ENCODE measurements at places on chromosomes 1 and 21. TPM values are rescaled to one million over a fixed set of nuclear protein-coding genes. Genes with fewer than 3 reads are reported as not detected.

Gene CCDC30
- 1.4 TPM for total RNA-seq

Gene FCRL1
- total RNA-seq, result 0.24 TPM

Gene PLA2G2C
- total RNA-seq, result not detected

Gene ANKRD45
- total RNA-seq, result 0.15 TPM

Gene CD84
- 2.7 TPM for total RNA-seq

Gene TNFSF18
- total RNA-seq, result not detected

Gene LCE1E
- total RNA-seq, result not detected

Gene NPHS2
- not detected for total RNA-seq

Gene C1orf122
- 61.7 TPM for total RNA-seq

Gene CYP4Z1
- not detected for total RNA-seq

Gene MEF2D
- total RNA-seq, result 14.1 TPM

- no peak for DNase-seq
These were observed 183.1 kb downstream of the LMX1A start for GRCh38 chr1:165173409-165173808.

GRCh38 chr1:11858968-11859871 lies 475 bp upstream of the NPPB start:
- DNase-seq, result no peak

- DNase-seq, result no peak
These were observed 241.8 kb upstream of the USP24 start for GRCh38 chr1:55456971-55457370.

- DNase-seq, result no peak
These were observed 8.2 kb downstream of the THRAP3 start for GRCh38 chr1:36232212-36233095.

GRCh38 chr1:248748211-248748610 lies 7.3 kb downstream of the LYPD8 start:
- no peak for DNase-seq

DNA sequence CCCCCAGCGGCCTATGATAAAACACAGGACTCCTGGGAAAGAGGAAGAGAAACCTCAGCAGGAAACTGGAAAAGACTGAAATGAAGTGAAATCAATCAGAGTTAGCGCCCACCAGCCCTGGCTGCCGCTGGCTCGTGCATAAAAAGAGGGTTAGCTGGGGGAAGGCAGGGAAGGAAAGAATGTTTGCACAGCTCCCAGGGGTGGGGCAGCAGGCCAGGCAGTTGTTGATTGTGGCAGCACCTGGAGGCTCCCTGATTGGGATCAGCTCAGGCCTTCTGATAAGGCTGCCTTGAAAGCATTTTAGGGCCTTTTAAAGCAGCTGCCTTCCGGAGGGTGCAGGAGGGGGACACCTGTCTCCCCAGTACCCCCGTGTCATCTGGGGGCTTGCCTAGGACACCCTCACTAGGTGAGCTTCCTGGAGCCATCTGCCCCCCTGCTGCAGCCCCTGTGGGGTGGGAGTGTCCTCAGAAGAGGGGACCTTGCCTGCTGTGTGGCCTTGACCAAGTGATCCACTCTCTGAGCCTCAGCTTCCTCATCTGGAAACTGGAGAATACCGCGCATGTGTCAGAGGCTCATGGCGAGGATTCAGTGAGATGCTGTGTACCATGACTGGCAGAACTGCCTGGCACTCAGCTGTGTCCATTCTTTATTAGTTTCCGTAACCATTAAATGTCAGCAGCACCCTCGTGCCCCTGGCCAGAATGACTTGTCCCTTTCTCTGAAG lies 6.6 kb downstream of the EPHB2 start:
- DNase-seq, result no peak

DNA sequence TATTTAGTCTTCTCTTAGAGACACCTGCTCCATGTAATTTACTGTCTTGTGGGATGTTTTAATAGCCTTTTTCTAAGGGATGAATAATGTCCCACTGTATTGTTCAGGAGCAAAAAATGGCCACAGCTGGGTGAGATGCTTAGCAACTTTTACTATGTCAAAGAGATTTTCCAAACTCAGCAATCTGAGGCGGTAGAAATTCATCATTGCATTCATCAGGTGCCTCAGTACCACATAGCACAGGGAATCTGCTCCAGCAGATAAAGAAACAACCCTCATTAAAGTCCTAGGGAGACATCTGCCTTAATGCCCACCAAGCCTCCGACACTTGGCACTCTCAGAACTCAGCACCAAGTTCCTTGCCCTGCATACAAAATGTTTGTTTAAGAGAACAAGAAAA lies 266.9 kb downstream of the SIPA1L2 start:
- DNase-seq, result no peak

- DNase-seq, result no peak
These were observed 146.8 kb downstream of the PTPRU start for GRCh38 chr1:29382851-29383745.

DNA sequence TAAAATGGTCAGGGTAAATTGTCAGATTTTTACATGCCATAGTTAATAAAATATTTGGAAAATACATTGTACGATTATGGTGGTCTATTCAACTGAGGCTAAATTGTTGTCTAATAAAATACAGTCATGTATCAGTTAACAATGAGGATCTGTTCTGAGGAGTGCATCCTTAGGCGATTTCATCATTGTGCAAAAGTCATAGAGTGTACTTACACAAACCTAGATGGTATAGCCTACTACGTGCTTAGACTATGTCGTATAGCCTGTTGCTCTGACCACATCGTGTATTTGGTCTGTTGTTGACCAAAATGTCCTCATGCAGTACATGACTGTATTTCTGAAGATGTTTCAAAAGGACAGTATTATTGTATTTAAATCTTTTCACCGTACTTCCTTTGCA lies 5.2 kb downstream of the EEIG2 start:
- DNase-seq, result no peak

- no peak for DNase-seq
These were observed 30.9 kb downstream of the SELL start for GRCh38 chr1:169680377-169681019.

DNA sequence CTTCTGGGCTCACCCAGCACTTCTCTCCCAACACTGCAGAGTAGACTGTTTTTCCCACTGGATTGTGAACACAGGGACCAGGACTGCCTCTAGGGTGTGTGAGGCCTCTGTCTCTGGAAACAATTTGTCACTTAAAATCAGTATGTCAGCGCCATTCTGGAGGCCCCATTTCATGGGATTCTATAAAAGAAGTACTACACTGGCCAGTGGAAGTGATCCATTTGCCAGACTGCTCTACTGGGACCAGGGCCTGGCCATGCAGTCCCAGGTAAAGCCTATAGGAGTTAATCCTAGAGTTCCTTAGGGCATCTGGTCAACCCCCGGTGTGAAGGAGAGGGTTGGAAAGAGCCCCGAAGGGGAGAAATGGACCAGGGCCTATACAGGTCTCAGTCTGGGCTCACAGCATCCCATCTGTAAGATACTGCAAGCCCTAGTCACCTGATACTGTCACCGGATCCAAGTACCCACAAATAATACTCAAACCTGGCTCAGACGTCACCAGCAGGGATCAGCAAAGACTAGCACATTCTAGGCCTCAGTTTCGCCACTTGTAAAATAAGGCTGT lies 245.0 kb downstream of the FOXD2 start:
- no peak for DNase-seq

DNA sequence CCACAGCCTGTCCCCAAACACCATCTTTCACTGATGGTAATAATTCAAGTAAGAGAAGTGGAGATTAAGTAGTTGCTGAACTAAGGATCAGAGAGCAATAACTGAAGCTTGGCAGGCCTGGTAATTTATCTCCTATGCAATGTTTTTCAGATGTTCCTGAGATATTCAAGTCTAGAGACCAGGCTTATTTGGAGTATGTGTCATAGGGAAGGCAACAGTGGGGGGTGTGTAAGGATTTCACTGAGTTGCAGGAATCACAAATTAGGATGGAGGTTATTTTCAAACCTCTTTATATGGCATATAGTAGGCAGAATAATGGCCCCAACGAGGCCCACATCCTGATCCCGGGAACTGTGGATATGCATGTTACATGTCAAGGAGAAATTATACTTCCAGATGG lies 171.7 kb downstream of the KCNJ6 start:
- no peak for DNase-seq

DNA sequence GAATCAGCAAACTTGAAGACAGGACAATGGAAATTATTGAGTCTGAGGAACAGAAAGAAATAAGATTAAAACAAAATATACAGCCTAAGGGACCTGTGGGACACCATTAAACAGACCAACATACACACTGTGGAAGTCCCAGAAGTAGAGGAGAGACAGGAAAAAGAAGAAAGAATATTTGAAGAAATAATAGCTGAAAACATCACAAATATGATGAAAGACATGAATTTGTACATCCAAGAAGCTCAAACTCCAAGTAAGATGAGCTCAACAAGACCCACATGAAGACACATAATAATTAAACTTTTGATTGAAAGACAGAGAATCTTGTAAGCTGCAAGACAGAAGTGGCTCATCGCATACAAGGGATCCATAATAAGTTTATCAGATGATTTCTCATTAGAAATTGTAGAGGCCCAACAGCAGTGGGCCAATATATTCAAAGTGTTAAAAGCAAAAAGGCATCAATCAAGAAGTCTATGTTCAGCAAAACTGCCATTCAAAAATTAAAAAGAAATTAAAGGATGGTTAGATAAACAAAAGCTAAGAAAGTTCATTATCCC lies 311.3 kb upstream of the ADGRL2 start:
- no peak for DNase-seq

GRCh38 chr1:112504001-112504660 lies 4.6 kb upstream of the WNT2B start:
- DNase-seq, result no peak

DNA sequence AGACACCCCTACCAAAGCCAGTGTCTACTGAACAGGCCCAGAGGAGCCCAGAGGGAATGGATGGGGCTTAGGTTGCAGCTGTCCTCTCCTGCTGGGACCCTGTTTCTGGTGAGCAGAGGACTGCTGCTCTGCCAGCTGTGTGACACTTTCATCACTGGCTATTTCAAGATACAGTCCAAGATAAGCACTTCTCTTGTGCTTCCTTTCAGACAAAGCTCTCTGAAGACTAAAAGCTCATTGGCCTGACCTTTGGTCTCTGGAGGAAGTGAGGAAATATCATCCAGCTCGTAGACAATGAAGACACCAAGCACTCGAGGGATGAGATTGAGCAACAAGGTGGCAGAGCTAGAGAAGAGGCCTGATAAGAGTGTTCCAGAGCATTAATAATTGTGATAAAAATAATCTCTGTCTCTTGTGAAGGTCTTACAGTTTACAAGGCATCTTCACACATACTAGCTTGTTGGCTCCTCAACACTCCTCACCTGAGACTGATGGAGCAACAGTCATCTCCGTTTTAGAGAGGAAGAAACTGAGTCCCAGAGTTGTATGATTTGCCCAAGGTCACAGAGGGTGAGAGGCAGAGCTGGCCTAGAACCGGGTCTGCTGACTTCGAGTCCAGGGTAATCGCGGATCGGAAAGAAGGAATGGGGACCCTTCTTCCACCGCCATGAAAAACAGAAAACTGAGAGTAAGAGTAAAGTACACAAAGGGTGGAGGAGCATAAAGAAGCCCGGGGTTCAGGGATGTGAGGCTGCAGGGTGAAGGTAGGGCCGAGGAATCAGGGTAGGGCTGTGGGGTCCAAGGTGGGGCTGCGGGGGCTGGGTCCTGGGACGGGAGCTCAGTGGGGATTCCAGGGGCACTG lies 666 bp downstream of the PAFAH2 start:
- DNase-seq, result no peak

- no peak for DNase-seq
These were observed 1182.6 kb upstream of the B3GALT2 start for GRCh38 chr1:194369060-194369459.

DNA sequence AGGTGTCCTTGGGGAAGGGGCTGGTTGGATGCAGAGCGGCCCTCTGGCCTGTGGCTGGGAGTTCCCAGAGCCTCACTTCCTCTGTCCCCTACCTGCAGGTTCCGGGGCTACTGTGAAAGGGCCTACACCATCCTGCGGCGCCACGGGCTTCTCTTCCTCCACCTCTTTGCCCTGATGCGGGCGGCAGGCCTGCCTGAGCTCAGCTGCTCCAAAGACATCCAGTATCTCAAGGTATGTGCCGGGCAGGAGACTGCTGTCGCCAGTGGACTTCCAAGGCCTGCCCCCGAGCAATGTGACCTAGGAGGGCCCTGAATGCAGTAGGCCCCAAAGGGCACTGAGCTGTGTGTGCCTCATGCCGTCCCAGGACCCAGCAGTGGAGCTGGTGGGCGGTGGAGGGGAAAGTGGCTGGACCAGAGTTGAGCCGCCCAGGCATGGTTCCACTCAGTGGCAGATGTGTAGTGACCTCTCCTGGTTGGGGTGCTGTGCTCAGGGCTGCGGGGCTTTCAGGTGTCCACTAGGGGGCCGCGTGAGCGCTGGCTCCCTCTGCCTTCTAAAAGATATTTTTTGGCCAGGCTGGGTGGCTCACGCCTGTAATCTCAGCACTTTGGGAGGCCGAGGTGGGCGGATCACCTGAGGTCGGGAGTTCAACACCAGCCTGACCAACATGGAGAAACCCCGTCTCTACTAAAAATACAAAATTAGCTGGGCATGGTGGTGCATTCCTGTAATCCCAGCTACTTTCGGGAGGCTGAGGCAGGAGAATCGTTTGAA lies 73.4 kb downstream of the PIK3CD start:
- no peak for DNase-seq

GRCh38 chr1:187680823-187681222 lies 852.1 kb downstream of the PLA2G4A start:
- no peak for DNase-seq

DNA sequence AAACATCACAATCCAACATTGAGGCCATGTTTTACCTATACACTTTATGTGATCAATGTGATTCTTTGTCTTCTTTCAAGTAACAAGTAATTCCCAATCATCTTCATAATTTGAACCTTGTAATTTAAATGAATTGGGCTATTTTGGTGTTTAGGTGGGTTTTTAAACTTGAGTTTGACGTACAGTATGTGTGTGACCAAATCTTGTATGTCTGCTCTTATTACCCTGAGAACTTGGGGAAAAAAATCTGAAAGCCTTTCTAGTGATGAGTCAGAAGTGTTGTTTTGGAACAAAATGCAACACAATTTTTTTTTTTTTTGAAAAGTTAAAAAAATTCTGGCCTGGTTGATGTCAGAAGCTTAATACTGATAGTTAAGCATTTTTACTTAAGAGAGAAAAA lies 68.5 kb downstream of the HHAT start:
- no peak for DNase-seq

DNA sequence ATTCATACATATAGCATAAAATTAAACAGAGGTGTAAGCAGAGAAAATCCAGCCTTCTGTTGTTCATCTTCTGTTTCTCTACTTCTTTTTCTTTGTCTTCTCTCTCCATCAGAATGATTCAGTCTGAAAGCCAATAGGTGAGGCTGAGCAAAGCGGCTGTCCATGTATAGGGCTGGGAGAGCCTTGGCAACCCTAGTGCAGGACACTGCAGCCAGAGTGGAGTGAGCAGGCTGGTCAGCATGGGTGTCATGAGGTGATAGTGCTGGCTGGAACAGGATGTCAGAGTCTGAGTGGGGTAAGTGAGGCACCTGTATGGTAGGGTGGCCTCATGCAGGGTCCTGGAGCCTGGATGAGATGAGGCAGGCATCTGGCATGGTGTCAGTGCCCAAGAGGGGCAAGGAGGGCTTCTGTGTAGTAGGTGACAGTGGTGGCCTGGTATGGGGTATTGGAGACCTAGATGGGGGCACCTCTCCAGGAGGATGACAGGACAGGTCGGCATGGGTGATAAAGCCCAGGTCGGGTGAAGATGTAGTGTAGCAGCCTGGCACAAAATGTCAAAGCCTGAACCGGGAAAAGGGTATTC lies 45.5 kb upstream of the GTF2B start:
- no peak for DNase-seq

Measured in right lobe of liver (tissue), 6 donors.